ENCODE measurements at places on chromosomes 12 and 14.

- DNase-seq = no peak
Observed at GRCh38 chr14:101525640-101526527, 35.4 kb upstream of the DIO3 start.

GRCh38 chr12:42996869-42997431 is 407.4 kb upstream of the PRICKLE1 start:
- DNase-seq = no peak

GRCh38 chr12:52670961-52671360 is 9.2 kb downstream of the KRT1 start:
- DNase-seq = no peak

- no peak for DNase-seq
Observed at GRCh38 chr14:100056964-100057795, 8.0 kb upstream of the EVL start.

DNA sequence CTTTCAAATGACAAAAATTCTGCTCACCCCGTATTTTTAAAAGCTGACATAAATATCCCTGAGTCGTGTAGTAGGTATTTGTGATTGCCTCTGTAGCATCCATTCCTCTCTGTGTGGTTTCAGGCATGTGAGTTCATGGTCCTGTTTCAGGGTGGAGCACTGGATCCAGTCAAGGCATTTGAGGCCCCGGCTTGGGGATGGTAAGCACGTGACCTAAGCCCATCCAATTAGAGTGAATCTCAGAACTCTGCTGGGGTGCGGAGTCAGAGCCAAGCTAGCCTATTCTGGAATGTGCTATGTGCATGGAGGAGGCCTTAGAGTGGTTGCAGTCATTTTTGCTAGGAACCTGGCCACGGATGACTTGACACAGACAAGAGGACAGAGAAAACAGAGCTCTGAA is 4.3 kb upstream of the CSRP2 start:
- DNase-seq = no peak

DNA sequence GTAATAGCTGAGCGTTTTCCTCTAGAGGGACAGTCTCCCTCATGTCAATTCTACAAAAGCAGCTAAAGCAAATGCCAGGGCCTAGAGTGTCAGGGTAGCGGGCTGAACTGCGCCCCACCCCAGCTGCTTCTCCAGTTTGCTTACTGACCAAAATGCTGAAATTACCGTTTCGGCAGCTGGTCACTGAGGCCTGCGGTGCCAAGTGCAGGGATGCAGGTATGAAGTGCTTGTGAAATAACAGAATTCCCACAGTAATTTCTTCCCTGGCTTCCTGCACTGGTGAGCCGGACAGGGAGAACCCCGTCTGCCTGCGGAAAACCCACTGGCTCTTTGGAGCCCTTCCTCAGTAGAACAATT is 19.1 kb downstream of the PSMC1 start:
- no peak for DNase-seq

- DNase-seq = no peak
Observed at GRCh38 chr12:106064721-106065021, 74.1 kb downstream of the NUAK1 start.

GRCh38 chr14:77557391-77557790 is 58.8 kb upstream of the ISM2 start:
- no peak for DNase-seq

DNA sequence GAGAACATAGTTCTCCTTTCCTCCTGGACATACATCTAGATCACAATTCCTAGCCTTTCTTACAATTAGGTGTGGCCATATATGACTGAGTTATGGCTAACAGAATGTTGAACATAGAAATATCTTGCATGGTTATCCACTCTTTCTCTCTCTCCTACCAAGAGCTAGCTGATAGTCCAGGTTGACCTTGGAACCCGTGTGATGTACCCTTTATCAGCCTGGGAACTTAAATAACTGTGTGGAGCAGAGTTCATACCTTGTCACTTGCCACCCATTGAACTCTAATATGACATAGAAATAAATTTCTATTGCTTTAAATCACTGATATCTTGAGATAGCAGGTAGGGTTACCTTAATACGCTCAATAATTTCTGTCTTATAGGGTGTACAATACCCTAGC is 115.9 kb downstream of the TPH2 start:
- no peak for DNase-seq

DNA sequence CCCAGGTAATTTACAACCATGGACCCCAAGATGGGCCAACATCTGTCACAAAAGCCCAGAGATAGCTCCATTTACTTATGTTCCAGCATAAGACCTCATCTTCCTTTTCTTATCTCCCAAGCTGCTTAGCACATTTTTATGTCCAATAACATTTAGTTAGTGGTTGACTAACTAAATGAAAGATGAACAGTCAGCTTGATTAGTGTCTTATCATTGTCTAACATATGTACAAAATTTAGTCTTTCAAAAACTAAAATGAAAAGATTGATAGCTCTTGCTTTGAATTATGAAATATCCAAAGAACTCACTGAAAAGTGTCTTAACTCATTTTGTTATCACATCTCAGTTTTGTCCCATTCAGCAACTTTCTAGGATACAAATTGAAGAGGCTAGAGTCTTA is 163.1 kb upstream of the EGLN3 start:
- no peak for DNase-seq

GRCh38 chr14:61119006-61119405 is 138.0 kb downstream of the SLC38A6 start:
- DNase-seq = no peak

DNA sequence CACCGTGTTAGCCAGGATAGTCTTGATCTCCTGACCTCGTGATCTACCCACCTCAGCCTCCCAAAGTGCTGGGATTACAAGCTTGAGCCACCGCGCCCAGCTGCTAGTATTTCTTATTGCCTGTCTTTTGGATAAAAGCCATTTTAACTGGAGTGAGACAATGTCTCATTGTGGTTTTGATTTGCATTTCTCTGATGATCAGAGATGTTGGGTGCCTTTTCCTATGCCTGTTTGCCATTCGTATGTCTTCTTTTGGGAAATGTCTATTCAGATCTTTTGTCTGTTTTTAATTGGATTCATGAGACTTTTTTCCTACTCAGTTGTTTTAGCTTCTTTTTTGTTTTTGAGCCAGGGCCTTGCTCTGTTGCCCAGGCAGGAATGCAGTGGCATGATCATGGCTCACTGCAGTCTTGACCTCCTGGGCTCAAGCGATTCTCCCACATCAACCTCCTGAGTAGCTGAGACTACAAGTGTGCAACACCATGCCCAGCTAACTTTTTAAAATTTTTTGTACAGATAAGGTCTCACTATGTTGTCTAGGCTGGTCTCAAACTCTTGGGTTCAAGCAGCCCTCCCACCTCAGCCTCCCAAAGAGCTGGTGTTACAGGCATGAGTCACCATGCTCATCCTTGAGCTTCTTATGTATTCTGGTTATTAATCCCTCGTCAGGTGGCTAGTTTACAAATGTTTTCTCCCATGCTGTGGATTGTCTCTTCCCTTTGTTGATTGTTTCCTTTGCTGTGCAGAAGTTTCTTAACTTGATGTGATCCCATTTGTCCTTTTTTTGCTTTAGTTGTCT is 65.9 kb downstream of the ACACB start:
- DNase-seq = no peak

- no peak for DNase-seq
Observed at GRCh38 chr14:34700622-34701130, 13.7 kb downstream of the CFL2 start.

DNA sequence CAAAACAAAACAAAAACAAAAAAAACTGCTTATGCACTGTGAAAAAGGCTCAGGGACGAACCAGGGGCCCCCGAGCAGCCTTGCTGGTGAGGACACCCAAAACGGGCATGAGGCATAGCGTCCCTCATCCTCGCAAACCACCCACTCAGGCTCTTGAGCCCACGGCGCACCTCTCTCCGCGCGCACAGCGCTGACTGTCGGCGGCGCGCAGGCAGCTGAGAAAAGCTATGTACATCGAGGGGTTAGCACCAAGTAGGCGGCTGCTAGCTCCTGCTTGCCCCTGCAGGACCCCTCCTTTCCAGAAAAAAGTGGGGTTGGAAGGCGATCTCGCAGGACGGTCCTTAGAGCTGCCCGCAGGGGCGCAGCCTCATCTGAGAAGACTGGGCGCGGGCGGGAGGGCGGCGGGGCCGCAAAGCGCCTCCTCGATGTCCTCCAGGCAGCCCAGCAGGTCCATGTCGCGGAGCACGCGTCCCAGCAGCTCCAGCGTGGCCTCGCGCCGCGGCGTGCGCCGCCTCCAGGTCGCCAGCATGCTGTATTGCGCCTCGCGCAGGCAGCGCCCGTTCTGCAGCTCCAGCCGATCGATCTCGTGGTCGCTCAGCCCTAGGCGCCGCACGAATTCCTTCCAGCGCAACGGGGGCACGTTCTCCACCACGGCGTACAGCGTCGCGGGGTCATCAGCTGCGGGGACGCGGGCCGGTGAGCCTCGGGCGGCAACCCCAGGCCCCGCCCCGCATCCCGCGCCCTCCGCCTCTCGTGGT is 12.8 kb downstream of the TNFRSF1A start:
- no peak for DNase-seq

DNA sequence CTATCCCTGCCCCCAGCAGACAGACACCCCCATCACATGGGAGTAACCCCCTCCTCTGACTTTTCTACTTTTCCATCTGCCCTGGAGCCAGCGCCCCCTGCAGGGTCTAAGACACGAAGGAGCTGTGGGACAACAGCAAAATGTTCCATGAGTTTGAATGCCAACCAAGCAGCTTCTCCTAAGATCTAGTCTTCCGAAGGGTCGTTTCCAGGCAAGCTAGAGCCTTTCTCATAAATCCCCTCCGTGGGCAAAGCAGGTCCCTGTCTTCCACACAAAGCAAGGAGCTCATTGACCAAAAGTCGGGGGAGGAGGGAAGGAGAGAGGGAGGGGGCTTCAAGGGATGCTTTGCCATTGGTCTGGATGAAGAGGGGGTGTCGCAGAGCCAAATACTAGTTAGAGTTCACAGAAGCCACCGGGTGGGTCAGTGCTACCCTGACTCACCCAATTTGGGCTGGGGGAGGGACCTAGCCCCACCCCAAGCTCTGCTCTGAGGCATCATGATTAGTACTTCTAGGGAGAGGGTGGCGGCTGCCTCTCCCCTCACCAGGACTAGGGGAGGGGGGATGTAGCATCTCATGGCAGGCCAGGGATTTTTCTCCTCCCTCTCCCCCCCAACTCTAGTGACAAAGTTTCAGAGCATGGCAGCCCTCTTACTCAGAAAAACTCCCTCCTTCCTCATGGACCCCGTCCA is 1.6 kb downstream of the MSI1 start:
- no peak for DNase-seq

- no peak for DNase-seq
Observed at GRCh38 chr12:77697126-77697525, 133.6 kb upstream of the NAV3 start.

DNA sequence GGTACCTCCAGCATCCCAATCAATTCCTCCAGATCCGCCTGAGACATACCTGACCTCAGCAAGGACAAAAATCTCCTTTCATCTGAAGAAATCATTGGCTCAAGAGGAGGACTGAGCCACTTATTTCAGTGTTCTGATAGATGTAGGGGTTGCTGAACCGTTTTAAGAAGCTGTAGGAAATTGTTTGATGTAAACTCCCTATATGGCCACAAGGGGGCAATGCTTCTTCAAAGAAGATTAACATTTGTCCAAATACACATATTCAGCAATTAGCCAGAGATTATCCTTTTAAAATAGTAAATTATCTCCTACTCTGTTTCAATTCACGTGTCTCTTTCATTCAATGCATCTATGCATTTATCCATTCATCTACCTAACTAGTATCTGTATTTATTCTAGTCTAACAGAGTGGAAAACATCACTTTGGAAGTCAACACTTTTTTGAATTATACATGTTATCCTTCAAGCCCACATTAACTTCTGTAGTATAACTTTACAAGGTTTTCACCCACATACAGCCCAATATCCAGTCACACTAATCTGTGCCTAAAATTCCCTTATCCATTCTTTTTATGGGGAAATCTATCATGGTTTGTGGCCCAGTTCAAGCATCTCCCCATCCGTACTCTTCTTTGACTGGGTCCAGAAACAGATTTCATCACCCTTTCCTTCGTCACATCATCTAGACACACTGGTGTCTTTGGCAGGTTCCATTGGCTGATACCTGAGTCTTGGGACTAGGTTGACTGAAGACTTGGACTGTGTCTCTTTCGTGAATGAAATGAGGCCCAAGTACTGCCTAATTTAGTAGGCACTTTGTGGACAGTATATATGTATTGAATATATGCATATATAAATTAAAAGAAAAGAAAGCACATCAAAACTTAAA is 411.0 kb upstream of the OR4E1 start:
- peak; percentile 32 for DNase-seq

GRCh38 chr14:55963295-55963694 is 154.9 kb upstream of the PELI2 start:
- no peak for DNase-seq

DNA sequence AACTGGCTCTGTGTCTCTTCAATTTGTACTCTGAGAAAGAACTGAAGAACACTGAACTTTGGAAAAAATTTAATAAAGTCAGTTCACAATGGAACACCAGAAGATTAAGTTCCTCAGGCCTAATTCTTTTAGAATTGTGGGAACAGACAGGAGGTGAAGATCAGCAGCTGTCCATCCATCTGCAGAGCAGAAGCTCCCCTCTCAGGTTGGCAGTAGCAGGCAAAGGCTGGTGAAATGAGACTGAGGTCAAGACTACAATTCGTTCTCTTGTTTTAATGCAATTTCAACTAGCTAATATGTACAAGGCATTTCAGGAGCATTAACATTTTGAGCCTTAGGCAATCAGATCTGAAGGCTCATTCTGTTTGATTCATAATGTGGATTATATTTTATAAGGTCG is 10.3 kb upstream of the TRHDE start:
- DNase-seq = no peak

DNA sequence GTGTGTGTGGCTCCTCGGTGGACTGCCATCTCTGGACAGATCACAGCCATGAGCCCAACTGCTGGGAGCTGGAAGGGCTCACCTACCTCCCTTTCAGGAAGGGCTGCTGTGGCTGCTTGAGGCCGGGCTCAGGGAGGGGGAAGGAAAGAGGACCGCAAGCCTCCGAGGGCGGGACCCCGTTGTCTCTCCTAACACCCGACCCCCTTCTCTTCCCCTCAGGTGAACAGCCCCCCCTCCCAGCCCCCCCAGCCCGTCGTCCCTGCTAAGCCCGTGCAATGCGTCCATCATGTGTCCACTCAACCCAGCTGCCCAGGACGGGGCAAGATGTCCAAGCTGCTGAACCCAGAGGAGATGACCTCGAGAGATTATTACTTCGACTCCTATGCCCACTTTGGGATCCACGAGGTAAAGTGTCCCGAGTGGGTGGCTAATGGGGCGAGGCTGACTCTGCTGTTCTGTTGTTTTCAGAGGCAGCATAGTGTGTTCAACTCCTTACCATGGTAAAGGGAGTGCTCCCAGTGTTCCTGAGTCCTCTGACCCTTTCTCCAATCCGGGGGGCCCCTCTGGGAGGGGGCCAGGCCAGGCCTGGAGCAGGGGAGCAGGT is 49.5 kb downstream of the PRMT8 start:
- DNase-seq = no peak
